Fibroblast of villous mesenchyme (primary cell): ENCODE measurements at places on chromosomes 2 and 18. TPM values are rescaled to one million over a fixed set of nuclear protein-coding genes. Genes with fewer than 3 reads are reported as not detected.

DNA sequence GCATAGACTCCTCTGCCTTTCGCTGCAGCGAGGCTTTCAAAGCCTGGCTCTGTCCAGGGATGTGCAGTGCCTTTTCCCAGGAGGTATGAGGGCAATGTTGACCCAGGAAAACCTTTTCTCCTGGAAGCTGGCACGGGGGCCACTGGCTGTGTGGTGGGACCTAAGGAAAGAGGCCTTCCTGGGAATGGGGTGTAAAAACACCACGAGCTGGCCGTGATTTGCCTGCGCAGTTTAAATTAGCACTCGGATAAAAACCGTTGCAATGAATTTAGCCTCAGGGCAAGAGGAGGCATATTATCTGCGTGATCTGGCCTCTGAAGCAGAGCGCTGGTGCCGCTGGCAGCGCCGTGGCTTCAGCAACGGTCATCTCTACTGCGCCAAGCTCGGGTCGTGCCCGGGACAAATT, 3.0 kb downstream of the OSR1 start:
- DNase-seq, result no peak

DNA sequence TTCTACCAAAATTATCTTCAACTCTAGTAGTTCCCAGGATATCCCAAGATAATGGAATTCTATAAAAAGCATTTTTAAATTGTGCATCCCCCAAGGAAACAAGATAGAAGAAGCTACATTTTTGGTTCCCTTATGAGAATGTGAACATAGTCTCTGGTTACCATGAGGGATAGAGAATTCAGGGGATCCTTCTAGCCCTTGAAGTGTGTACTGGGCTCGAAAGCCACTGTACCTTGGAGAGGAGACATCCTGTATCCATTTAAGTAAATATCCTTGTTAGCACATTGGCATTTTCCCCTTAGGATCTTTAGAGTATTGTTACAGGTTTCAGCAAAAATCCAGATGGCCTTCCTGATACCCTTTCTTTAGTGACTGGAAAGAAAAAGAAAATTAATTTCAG, 228.5 kb downstream of the RTP5 start:
- no peak for DNase-seq

DNA sequence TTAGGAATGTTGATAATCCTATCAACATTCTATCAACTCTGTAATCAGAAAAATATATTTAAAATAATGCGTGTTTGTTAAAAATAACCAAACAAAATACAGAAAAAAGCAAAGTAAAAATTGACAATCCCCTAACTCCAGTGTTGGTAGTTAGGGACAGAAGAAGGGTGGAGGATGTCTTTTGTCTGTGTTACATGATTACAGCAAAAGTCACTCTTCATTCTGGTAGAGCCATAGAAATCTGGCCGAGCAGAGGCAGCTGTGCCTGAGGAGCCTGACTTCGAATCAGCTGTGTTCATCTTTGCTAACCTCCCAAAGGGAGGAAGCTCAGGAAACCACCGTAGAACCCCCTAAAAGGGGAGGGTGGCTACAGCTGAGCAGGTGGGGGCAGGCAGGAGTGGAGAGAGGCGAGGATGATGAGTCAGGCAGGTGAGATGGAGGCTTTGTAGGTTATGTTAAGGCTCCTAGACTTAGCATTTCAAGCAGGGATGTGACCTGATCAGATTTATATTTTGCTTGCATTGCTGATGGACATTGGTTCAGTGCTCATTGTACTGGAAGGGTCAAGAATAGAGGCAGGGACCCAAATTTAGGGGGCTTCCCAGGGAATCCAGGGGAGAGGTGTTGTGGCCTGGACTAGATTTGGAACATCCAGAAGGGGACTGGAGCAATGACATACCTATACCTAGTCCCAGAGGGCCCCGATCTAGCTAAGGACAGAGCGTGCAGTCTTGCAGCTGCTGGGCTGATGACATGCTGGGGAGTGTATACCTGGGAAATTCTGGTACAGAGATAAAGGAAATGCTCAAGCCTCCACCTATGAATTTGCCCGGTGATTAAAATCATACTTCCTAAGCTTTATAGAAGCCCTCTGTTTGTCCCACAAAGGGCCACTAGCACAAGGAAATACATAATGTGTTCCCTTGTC, 95.7 kb downstream of the NEDD4L start:
- DNase-seq, result no peak

Gene PRSS56
- not detected in 2 replicates for total RNA-seq

Gene ADAM23
- total RNA-seq, result 7.7 and 9.5 TPM in 2 replicates

Gene CEP192
- 34.1 and 40.6 TPM in 2 replicates for total RNA-seq
